ENCODE measurements at places on chromosomes 3 and 15.
A peak's percentile ranks its signal among the peaks of the same experiment; 100 is the strongest.

- DNase-seq = no peak
Measured at GRCh38 chr3:135231737-135232136, 436.7 kb downstream of the EPHB1 start.

DNA sequence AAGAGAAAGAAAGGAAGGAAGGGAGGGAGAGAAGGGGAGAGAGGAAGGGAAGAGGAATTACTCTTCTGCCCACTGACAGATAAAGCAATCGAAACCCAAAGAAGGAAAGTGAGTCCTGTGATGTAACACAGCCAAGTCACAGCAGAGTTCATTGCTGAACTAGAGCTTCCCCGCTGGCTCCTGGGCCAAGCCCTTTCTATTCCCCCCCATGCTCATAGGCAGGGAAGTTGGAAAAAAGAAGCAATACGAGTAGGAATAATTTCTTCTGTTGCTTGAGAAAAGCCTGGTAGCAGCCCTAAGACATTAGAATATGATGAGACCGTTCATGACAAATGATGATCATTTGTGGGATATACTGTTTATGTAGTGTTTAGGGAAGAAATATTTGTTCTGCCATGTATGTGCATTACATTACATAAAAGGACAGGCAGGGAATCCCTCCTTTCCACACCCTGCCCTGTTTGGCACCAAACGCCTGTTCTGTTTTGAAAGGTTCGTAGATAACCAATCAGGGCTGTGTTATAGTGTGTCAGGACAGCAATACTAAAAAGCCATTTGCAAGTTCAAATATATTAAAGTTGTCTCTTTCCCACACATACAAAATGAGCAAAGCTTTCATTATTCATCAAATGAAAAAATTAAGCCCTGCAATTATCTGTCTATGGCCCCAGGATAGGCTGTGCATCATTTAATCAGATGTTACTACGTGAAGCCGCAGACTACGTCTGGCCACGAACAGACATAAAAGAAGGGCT lies 111.0 kb upstream of the TRPM1 start:
- DNase-seq = no peak

DNA sequence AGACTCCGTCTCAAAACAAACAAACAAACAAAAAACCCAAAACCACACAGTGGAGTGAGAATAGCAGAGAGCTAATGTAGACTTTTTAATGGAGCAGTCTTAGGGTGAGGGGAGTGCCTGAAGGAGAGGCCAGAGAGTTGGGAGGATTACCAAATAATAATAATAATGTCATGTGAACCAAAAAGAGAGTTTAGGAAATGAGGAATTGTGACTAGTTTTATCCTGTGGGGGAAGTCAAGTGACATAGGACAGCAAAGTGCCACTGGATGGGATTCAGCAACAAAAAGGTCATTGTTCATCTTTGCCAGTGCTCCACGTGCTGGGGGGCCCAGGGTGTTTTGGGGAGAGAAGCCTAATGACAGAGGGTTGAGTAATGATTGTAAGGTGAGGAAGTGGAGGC lies 12.9 kb downstream of the GPR87 start:
- DNase-seq = no peak

DNA sequence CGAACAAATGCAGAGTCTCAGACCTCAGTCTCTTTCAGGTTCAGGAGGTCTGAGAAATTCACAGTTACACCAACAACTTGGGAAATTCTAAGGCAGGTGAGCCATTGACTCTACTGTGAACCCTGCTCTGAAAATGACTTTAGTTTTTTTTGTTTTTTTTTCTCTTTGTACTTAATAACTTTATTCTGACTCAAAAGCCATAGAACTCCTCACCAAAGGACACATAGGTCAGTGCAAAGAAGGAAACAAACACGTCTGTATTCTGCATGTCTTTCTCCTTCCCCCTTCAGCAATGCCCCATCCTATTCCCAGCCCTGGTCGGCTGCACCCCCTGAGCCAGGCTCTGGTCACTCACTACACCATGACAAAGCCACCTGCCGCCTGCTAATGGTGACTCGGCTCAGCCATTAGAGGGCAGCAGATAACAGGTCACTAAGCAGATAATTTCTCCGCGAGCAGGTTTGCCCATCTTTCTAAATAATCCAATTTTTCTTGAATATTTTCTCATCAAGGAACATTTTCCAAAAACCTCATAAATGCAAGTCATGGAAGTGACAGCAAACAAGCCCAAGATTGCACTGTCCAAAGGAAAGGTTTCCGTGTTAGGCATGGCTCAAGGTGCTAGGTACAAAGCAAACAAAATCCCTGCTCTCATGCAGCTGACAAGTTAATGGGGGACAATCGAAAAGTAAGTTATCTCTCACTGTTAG lies 37.7 kb downstream of the TM4SF4 start:
- peak; percentile 25 for DNase-seq

DNA sequence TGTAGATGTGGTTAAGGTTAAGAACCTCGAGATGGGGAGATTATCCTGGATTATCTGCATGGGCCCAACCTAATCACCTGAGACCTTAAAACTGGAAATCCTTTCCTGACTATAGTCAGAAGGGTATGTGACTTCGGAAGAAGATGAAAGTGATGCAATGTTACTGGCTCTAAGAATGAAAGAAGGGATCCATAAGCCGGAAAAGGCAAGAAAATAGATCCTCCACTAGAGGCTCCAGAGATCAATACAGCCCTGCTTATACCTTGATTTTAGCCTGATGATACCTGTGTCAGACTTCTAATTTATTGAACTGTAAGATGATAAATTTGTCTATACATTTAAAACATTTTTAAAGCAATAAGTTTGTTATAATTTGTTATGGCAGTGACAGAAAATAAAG lies 21.5 kb upstream of the GASK1A start:
- DNase-seq = no peak
